MG63 (cell line): ENCODE measurements at places on chromosomes 5 and 9. TPM values are rescaled to one million over a fixed set of nuclear protein-coding genes. Genes with fewer than 3 reads are reported as not detected.

- no peak for DNase-seq
These were observed 15.8 kb downstream of the CCDC152 start for GRCh38 chr5:42772265-42772993.

GRCh38 chr9:130039528-130040147, 3.4 kb downstream of the FNBP1 start:
- no peak for DNase-seq

PRR7 gene
- total RNA-seq = 61.4 and 68.2 TPM in 2 replicates

DNA sequence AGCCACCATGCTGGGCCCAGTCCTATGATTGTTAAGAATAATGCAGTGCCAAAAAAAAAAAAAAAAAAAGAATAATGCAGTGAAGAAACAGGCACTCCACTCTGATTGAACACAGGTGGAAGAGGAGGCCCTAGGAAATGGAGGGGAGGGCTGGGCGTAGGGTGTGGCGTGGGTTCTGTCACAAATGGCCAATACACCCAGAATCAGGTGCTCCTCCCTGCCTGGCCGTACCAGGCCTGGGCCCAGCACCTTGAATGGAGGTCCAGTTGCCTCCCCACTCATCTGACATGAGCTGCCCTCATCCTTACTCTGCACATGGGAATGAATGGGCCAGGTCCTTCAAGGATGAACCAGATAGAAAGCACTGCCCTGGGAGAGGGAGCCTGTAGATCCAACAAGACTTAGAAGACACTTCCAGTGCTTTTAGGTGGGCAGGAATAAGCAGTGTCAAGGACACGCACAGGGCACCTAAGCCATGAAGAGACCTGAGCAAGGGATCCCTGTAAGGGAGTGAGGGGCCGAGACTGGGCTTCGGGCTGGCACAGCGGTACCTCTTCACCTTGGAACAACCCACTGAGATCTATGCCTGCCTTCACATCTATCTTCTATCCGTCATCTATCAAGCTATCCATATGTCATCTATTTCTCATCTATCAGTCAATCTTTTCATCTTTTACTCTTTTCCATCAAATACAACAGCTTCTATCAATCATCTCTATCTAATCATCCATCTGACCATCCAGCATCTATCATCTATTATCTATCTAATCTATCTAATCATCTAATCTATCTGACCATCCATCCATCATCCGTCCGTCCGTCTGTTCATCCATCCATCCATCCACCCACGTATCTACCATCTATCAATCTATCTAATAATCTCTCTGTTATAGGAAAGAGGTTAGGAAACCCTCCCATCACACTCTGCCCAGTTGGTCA, 15.9 kb downstream of the NINJ1 start:
- no peak for DNase-seq

DNA sequence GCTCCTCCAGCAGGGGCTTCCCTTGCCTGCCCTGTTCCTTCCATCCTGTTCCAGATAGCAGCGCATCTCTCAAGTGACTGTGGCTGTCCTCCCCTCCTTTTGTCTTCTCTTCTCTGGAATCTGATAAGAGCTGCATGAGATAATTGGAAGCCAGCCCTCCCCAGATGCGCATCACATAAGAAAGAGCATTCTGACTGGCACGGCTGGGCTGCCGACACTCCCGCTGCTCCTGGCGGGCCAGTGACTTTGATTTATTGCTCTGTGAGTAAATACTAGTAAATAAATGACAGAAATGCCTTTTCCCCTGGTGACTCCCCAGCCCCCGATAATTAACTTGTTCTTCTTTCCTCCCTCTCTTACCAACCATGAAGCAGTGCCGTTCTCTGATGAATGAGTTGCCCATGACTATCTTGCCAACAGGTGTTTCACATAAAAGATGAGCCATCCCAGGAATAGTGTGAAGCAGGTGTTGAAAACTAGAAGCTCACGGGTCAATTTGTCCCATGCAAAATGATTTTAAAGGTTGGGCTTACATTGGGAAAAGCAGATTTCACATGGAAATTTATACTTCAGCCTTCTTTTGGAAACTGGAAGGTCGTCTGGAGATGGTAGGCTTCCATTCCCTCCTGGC, 212.3 kb downstream of the ERCC6L2 start:
- DNase-seq = no peak

- DNase-seq = no peak
These were observed 237.7 kb upstream of the RASA1 start for GRCh38 chr5:87029951-87030350.

GRCh38 chr5:18761801-18762200, 1127.5 kb downstream of the TAF11L14 start:
- DNase-seq = no peak

GRCh38 chr5:177067503-177067902, 19.2 kb upstream of the FGFR4 start:
- DNase-seq = no peak

GRCh38 chr5:125575171-125575890, 828.9 kb upstream of the ZNF608 start:
- no peak for DNase-seq

DNA sequence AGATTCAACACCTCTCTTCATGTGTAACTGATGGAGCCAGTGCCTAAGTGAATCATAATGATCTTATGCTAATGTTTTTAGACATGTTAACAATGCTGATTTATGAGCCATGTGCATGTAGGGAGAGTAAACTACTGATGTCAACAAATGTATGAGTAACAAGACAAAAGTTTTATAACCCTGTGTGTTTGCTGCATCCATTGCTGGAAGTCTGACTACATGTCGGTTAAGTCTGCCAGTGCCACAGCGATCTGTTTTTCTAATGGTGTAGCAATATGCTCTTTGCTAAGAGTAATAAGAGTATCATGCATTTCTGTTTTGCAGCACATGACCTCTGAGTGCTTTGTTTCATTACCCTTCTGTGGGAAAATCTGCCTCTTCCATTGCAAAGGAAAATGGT, 26.4 kb upstream of the TMOD1 start:
- peak; percentile 9 for DNase-seq

GAPT gene
- total RNA-seq = not detected in 2 replicates

GRCh38 chr5:1652873-1653697, 129.3 kb upstream of the LPCAT1 start:
- no peak for DNase-seq

CKMT2 gene
- not detected in 2 replicates for total RNA-seq

DNA sequence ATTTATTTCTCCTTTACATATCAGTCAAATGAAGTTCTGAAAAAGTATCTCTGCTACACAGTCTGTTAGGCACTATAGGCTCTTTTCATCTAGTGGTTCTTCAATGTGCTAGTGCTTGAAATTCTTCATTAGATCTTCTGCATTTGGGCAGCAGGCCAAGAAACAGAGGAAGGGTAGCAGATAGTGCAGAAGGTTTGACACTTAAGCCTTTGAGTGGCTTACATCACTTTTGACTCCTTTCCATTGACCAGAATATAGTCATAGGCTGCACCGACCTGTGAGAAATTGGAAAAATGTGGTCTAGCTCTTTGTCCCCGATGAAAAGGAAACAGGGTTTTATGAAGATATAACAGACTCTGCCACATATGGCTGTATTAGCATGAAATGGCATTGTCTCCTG, 459.5 kb upstream of the PTGER4 start:
- DNase-seq = no peak

DNA sequence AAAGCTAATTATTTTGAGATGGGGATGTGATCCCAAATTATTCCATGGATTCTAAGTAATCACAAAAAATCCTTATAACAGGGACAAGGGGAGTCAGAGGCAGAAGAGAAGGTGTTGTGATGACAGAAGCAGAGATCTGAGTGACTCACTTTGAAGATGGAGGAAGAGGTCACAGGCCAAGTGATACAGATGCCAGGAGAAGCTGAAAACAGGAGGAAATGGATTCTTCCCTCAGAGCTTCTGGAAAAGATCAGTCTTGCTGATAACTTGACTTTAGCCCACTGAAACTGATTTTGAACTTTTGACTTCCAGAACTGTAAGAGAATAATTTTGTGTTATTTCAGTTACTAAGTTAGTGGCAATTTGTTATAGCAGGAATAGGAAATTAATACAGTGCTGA, 105.3 kb downstream of the GCNT1 start:
- DNase-seq = no peak

RETREG1 gene
- 0.12 and 0.16 TPM in 2 replicates for total RNA-seq

GRCh38 chr5:38554403-38554802, 2.0 kb downstream of the LIFR start:
- no peak for DNase-seq

DNA sequence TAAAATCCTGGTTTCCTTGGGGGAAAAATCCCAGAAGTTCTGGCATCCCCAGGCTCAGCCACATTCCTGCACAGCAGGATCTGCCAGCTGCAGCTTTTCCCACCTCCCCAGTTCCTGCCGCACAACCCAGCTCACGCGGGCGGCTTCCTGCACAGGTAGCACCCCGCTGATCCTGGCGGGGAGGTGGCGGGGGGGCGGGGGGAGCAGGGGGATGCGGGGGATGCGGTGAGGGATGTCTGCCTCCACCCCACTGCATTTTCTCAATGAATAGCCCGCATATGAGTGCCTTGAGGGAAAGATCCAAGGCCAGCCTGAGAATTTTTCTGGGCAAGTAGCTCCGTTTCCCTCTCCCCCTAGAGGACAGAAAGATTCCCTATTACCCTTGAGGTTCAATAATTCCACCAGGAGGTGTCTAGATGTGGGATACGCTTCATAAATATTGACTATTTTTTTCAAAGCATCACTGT, 21.1 kb downstream of the GFPT2 start:
- peak; percentile 57 for DNase-seq

GRCh38 chr9:841371-842209, at the start of gene DMRT1:
Gene DMRT1, plus strand, starts transcription at chr9:841697. Its CDS starts 142 bp downstream, at chr9:841839.
- DNase-seq = peak; percentile 12

HBEGF gene
- 27.9 and 40.0 TPM in 2 replicates for total RNA-seq

DNA sequence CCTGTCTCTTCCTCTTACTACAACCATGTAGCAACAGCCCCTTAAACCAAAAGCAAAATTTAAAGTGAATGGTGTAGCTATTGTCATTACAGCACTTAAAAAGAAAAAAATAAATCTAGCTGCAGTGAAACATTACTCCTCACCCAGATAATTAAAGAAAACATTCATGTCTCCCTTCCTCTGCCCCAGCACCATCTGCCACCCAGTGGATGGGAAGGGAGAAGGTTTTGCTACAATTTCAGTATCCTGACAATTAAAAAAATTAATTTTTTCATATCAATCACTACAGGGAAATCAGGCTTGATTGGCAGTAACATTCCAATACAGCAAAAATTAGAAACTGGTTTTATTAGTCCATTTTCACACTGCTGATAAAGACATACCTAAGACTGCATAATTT, 147.4 kb upstream of the PUM3 start:
- DNase-seq = no peak

DNA sequence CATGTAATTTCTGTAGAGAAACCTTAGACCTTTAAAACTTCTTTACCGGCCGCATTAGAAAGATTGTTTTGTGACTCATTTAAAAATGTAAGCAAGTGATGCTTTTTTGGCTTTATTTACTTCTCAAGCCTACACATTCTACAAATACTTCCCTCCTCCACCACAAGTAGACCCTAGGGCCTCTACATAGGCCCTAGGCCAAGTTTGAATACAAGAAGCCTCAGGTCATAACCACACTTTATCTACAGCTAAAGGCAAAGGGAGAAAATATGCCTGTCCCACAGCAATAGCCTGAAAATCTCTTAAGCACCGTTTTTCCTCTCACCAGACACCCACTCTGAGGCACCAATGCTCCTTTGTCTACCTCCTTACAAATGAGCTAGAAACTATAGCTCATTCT, 53.9 kb downstream of the CSNK1A1 start:
- peak; percentile 80 for DNase-seq

DNA sequence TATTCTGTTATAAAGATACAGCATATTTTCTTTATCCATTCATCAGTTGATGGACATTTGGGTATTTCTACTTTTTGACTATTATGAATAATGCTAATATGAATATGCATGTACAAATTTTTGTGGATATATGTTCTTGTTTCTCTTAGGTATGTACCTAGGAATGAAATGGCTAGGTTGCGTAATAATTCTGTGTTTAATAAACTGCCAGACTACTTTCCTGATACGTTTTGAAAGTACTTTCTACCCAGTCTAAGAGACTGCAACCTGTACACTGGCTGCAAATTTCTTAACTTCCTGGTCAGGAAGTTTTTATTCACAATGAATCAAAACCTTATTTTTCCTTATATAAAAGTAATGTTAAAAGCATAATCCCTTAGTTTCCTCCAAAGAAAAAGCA, 93.9 kb upstream of the STARD4 start:
- no peak for DNase-seq

GRCh38 chr5:66066826-66067225, 77.3 kb upstream of the SREK1 start:
- DNase-seq = no peak

DNA sequence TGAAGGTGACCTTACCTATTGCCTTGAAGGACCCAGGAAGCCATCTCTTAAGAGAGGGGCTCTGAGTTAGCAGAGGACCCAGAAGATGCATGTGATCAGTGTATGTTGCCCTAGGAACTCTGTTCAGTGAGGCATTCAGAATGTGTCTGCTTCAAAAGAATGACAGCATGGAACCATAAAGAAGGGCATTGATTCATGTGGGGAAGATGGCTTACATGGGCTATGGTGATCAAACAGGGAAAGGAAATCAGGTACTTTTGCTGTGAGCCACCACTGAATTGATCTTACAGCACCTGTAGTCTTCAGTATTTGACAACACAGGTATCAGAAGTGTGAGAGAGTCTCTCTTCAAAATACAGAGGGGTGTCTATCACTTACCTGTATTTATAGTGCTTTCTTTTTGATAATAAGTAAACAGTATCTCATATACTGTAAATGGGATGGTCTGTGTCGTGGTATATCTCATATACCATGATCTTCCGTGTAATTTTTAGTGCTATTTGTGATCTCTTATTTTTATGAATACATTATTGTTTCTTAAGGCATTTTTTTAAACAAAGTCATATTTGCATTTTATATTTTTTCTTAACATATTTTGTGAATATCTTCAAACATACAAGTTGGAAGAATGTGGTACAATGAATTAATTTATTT, 57.0 kb downstream of the FOCAD start:
- DNase-seq = no peak

DNA sequence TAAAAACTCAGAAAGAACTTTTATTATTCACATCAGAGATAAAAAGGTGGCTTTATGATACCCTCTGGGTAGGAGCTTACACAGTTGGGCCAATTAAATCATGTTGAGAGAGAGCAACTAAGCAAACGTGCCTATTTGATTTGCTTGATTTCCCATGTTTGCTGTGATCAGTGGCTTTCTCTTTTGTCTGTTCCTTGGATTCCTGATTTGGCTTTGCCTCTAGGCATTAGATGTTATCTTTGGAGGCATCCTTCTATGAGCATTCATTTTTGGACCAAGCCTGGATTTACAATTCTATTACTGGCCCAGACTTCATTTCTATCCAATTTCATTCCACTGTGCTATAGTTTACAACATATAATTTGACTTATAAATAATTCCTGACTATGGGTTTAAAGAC, 35.9 kb downstream of the VCAN start:
- no peak for DNase-seq
